Left renal pelvis (tissue), 4 donors: ENCODE measurements at places on chromosomes 3 and 15. TPM values are rescaled to one million over a fixed set of nuclear protein-coding genes. Genes with fewer than 3 reads are reported as not detected.

The ZBED2 gene
- polyA plus RNA-seq: 0.36 TPM

The PGBD4 gene
- 1.9 TPM for polyA plus RNA-seq

The INSYN1 gene
- 17.1 TPM for polyA plus RNA-seq

The GABRG3 gene
- polyA plus RNA-seq: 2.0 TPM

The GRAMD2A gene
- 5.6 TPM for polyA plus RNA-seq

The ATP6V1A gene
- polyA plus RNA-seq: 99.8 TPM

The PRKCD gene
- 9.2 TPM for polyA plus RNA-seq

- DNase-seq: no peak
These were observed at the start of gene GLDN for GRCh38 chr15:51341366-51342226. GLDN (plus strand) TSS chr15:51341655; CDS start chr15:51341685, 30 bp downstream.

DNA sequence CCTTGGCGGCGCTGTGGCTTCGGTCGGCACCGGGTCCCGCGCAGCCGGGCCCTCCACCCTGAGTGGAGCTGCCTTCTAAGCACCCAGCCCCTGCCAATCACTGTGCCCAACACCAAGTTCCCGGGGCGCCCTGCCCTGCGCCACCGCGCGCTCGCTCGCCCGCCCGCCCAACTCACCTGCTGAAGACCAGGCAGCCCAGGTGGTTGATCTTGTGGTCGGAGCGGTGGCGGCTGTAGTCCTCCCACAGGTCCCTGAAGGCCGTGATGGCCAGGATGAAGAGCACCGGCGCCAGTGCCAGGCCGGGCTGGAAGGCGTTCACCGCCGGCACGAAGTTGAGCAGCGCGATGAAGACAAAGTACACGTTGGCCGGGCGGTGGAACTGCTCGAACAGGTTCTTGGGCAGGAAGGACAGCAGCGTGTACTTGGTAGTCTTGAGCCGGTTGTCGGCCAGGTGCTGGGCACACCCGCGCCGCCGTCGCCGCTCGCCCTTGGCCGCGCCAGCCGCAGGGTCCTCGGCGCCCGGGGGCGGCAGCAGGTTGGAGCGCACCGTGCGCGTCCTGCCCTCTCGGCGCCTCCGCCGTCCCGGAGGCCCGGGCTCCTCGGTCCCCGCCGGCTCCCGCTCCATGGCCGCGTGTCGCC, 536 bp downstream of the ATP10A start:
- DNase-seq: no peak

- DNase-seq: no peak
These were observed 220.2 kb downstream of the SHQ1 start for GRCh38 chr3:72628065-72628464.

DNA sequence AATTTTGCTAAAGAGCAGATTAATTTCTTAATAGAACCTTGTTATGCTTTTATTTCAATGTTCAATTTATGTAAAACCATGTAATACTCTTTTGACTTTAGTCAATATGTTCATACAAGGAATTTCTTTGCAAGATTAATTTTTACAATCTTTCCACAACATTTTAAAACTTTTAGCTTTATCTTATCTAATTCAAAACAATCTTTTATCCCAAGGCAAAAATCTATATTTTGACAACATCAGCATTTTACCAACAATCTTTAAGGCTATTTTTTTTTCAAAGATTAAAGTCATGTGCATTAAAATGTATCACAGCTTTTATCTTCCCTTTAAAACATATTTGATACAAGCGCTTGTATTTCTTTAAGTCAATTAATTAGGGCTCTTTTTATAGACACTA, 914.7 kb downstream of the PLOD2 start:
- no peak for DNase-seq

GRCh38 chr3:28286595-28286994, 45.2 kb downstream of the CMC1 start:
- DNase-seq: no peak

- DNase-seq: no peak
These were observed 2.6 kb downstream of the SLC15A2 start for GRCh38 chr3:121896823-121897222.

- DNase-seq: no peak
These were observed 65.4 kb downstream of the TFRC start for GRCh38 chr3:196016485-196016884.

DNA sequence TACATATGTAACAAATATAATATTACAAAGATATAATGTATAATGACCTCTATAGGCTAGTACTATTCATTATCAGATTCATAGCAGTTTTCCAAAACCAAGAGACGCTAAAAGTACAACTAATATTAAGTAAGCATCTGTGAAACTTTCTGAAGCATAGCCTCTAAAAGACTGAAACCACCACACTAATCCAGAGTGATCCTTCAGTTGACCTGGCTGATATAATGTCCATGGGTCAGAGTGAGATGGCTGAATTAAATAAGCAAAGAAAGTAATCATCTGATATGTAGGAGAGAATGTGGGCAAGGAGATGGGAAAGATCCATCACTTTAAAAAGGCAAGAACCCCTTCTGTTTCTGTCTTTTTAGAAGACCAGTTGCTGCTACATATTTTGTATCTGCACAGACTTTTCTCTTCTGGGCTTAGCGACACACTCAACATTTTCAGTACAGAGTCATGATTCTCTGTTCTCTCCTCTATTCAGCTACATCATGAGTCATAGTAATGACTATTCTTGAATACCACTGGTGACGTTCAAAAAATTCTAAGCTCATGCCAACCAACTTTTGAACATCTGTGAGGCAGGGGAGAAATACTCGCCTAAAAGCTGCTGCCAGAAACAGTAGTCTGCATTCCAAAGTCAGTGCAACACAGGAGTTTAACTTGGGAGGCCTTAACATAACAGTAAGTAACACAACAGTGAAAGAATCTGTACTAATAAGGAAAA, 149.6 kb downstream of the MAGI1 start:
- no peak for DNase-seq

DNA sequence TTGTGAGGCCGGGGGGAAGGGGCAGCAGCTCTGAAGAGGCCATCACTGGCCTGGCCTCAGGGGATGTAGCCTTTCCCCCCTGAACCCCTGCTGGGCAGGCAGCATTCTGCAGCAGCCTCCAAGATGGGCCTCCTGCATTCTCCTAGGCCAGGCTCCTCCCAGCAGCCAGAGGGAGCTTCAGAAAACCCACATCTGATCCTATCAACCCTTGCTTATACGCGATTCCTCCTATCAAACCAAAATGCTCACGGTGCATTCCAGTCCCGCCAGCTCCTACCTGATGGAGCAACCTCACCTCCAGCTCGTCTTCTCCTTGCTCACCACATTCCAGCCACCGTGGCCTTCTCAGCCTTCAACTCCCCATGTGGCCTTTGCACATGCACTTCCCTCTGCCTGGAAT, 85.7 kb downstream of the MEGF11 start:
- DNase-seq: no peak

DNA sequence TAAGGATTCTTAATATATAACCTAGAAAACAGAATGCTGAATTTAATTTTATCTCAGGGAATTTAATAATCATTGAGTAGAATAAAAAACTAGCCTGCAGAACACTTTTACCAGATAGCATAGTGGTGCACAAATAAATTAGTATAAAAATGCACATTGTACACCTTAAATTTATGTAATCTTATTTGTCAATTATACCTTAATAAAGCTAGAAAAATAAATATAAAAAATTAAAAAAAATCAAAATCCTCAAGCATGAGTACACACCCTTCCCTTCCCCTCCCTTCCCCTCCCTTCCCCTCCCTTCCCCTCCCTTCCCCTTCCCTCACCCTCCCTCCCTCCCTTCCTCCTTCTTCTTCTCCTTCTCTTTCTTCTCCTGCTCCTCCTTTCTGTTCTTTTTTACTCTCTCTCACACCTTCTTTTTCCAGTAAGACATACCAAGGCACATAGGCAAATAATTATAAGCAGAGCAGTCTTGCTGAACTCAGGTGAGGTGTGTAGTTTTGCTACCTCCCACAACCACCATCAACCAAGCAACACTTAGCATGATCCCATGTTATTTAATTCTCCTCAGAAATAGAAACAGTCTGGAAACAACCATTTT, 1395.0 kb downstream of the ZPLD1 start:
- DNase-seq: no peak

- no peak for DNase-seq
These were observed 40.7 kb upstream of the RSL24D1 start for GRCh38 chr15:55237219-55238130.

DNA sequence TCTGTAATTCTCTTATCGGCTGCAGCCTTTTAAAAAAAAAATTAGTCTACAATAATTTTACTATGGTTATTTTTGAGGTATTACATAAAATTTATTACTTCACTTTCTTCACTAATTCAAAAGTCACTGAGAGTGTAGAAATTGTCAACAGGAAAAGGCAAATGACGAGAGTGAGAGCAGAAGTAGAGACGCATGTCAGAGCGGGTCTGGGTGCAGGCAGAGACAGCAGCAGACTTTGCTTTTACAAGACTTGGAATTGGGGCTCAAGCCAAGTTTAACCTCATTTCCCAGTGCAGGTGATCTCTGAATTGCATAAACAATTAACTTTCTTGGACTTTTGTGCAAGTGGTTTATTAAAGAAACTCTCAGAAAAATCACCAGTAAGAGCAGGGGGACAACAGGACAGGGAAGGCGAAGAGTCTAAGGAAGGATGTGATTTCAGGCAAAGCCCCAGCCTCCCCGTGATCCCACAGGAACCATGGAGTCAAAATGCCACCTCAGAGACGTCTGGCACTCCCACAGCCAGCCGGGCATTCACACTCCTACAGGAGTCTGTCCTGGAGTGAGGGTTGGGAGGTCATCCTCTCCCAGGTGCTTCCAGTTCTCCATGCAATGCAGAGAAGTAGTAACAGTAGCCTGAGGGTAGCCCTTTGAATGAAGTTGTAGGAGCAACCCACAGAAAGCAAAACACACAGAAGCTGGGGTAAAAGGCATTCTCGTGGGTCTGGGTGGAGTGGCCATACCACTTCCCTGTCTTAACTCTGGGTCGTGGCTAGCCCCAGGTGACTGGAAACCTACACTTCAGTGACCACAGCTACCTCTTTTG, 274.0 kb upstream of the TGFBR2 start:
- no peak for DNase-seq

DNA sequence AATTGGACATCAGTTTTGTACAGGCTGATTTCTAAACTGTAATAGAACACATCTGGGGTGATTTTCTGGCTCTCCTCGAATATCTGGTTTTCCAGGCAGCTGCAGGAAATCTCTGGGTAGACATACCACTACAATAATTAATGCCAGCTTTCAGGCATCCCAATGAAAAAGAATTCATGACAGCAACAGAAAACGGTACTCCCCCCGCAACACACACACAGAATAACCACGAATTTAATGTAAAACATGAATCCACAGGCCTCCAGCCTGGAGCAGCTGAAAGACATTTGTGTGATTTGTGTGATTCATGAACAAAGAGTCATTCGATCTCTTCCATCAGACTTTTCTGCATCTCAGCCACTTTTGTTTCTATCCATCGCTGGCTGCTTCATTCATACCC, 262.2 kb downstream of the MAGI1 start:
- DNase-seq: no peak

GRCh38 chr15:64800476-64800875, 25.0 kb downstream of the PIF1 start:
- DNase-seq: no peak

DNA sequence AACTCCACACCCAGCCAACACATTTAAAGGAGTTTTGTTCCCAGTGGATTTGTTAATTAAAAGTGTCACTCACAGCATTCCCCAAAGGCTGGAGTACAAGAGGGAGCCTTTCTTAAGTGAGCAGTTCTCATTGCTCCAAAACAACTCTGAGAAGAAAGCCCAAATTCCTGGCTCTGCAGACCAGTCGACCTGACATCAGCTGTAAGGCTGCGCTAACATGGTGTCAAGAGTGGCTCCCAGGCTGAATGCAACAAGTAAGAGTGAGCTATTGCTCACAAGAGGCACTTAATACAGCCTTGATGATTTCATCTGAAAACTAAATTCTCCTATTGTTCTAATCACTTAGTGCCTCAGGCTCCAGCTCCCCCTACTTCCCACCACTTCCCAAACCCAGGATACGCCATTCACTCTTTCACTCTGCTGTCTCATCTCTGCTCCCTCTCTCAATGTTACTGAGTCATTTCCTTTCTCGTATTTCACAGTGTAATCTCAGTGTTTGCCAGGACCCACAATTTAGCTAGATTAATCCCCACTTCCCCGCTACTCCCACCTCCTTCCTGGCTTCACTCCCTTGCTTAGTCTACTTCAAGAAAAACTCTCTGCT, 81.8 kb downstream of the WWTR1 start:
- peak; percentile 31 for DNase-seq

DNA sequence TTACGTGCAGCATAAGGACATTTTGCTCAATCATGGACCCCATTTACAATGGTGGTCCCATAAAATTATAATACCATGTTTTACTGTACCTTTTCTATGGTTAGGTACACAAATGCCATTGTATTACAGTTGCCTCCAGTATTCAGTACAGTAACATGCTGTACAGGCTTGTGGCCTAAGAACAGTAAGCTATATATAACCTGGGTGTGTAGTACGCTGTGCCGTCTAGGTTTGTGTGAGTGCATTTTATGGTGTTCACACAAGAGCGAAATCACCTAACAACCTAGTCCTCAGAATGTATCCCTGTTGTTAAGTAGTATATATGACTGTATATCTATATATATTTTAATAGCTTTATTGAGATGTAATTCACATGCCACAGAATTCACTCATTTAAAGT, 12.5 kb downstream of the ASB7 start:
- no peak for DNase-seq
